ENCODE measurements at places on chromosomes 6 and 20. TPM values are rescaled to one million over a fixed set of nuclear protein-coding genes. Genes with fewer than 3 reads are reported as not detected.

DNA sequence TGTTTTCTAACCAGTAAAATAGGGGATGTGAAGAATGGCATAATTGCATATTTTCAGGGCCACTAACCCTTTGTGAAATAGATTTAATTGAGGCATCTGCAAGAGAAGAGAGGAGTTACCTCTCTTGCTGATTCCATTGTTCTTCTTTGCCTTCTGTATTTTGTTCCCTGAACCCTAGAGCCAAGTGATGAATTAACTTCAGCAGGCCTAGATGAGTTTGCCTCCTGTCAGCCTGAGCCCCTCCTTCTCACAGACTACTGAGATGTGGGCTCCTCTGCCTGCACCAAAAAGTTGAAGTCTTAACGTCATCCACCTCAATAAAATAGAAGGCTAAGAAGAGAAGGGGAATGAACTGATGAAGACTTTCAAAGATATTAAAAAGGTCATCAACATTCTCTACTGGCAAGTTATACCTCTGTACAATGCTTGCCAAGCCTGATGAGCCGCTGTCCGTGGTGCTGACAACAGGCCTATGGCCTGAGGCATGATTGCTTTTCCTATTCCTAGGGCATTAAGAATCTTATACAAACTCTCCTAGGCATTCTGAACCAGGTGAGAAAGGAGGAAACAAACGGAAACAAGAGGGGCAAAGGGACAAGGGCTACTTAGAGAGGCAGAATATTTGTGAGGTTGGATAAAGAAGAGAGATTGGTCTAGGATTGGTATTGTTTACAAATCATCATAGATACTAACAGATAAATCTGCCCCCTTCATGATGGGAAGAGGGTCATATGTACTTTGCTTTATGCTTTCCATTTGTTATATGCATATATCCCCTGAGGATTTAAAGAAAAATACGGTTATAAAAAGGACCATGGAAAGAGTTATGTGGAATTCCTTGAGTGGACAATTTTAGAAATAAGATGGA, 46.8 kb downstream of the CD24 start:
- H3K36me3 ChIP-seq: no peaks in the 10 kb centered on the region
- H3K4me3 ChIP-seq: no peak overlapping the region
- no peaks in the 10 kb centered on the region for H3K4me1 ChIP-seq
- H3K27ac ChIP-seq: no peak overlapping the region
- no peaks in the 10 kb centered on the region for H3K27me3 ChIP-seq
- DNase-seq: no peak

TBXT gene
- total RNA-seq: not detected

C6orf132 gene
- total RNA-seq: 78.6 TPM

PLN gene
- total RNA-seq: 33.9 TPM

GSTA3 gene
- not detected for total RNA-seq

TAF11 gene
- total RNA-seq: 11.3 TPM

GRCh38 chr6:164396071-164397047, 913.0 kb downstream of the C6orf118 start:
- no peaks in the 10 kb centered on the region for H3K27me3 ChIP-seq
- no peaks in the 10 kb centered on the region for H3K4me1 ChIP-seq
- peak overlapping the region; percentile 27 for H3K4me3 ChIP-seq
- H3K27ac ChIP-seq: no peak overlapping the region
- no peak for DNase-seq
- H3K36me3 ChIP-seq: no peaks in the 10 kb centered on the region

DNA sequence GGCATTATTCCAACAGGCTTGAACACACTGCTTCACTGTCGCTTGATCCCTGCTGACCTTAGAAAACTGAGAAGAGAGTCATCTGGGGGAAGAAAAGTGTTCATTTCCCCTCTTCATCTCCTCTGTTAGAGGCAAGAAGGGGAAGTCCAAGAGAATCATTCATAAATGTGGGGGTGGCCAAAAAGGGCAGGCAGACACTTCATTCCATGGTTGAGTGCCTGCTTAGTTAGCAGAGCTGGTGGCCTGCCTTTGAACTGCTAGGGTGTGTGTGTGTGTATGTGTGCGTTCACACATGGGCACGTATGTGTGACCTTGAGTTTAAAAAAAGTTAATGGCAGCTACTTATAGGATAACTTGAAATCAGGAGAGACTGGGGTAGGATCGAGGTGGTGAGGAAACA, 39.4 kb upstream of the RFPL4B start:
- no peak for DNase-seq

DNA sequence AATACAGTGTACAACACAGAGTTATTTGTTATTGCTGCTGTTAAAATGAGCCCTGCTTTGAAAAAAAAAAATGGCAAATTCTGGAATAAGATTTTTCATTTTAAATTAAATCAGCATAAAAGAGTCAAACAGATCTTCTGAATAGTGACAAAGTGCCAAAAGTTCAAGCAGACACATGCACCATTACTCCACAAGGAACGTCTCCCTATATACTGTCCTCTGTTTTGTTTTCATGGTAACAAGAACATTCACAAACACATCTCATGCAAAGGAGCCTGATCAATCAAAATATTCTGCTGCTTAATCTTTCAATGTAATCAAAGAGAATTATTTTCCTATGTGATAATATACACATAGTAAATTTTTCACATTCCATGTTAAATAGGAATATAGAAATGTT, 2.7 kb downstream of the HIVEP2 start:
- no peak for DNase-seq
- H3K4me3 ChIP-seq: no peak overlapping the region
- H3K27me3 ChIP-seq: no peaks in the 10 kb centered on the region
- no peaks in the 10 kb centered on the region for H3K36me3 ChIP-seq
- H3K4me1 ChIP-seq: peaks cover 30% of the 10 kb centered on the region

SRMS gene
- total RNA-seq: not detected

DNA sequence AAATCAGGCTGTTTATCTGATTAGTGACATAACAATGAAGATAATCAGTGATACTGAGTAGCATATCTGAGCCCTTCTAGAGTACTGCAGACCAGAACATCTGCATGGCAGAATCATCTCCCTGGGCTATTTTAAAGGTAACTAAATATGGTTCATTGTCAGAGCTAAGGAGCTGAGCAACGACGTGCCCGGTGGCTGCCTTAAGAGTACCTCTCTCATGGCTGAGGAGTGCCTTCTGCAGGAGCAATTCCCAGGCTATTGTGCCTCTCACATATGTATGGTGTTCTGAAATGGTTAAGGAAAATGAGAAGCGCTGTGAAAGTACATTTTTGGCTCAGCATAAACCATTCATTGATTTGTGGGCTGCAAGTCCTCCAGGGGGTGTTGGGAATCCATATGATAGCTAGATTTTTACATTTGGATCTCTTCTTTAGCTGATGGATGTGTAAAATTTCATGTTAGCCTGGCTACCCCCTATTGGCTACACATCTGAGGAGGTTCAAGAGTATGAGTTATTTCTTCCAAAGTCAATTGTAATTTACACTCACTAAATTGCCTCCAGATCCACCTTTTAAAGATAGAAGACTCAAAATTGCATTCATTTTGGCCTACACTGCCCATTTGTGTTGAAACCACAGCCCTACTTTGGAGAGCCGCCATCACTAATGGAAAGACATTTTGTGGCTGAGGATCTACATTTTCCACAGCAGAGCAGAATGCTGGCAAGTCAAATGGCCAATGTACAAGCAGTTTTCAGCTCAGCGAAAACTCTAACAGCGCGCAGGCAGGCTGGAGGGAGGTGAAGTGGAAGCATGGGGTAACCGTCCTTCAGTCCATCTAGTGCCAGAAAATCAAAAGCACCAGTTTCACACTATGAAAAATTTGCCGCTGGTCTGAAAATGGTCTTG, 198.0 kb downstream of the SIM1 start:
- H3K27ac ChIP-seq: no peak overlapping the region
- no peaks in the 10 kb centered on the region for H3K27me3 ChIP-seq
- H3K4me3 ChIP-seq: no peak overlapping the region
- no peak for DNase-seq
- no peaks in the 10 kb centered on the region for H3K4me1 ChIP-seq
- no peaks in the 10 kb centered on the region for H3K36me3 ChIP-seq

- DNase-seq: no peak
- no peaks in the 10 kb centered on the region for H3K27me3 ChIP-seq
- H3K27ac ChIP-seq: peak overlapping the region; percentile 80
- no peaks in the 10 kb centered on the region for H3K36me3 ChIP-seq
Measured at GRCh38 chr6:170030821-170031471, 259.9 kb downstream of the DLL1 start.

- H3K27ac ChIP-seq: no peak overlapping the region
- no peaks in the 10 kb centered on the region for H3K36me3 ChIP-seq
- H3K27me3 ChIP-seq: no peaks in the 10 kb centered on the region
- peaks cover 4% of the 10 kb centered on the region for H3K4me1 ChIP-seq
- H3K4me3 ChIP-seq: no peak overlapping the region
- DNase-seq: no peak
Measured at GRCh38 chr20:42080956-42081355, 462.8 kb upstream of the CHD6 start.

HS3ST5 gene
- total RNA-seq: not detected

UNC5CL gene
- total RNA-seq: 0.25 TPM

DNA sequence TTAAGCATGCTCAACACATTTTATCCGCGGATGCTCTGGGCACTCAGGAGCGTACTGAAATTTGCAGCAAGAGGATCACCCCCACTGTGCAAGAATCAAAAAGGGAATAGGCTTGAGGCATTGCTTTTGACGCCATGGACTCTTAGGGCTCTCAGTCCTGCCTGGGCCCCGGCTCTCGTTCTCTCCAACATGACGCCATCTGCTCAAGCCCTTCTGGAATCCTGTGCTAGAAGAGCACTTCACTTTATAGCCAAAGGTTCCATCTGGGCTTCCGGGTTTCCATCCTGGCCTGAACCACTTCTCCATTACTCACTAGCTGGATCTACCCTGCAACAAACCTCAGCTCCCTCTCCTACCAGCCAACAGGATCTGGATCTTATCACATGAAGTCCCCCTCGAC, 105.3 kb downstream of the FOXF2 start:
- no peak overlapping the region for H3K27ac ChIP-seq
- no peak overlapping the region for H3K4me3 ChIP-seq
- no peaks in the 10 kb centered on the region for H3K36me3 ChIP-seq
- H3K4me1 ChIP-seq: no peaks in the 10 kb centered on the region
- no peaks in the 10 kb centered on the region for H3K27me3 ChIP-seq

- no peak for DNase-seq
- no peak overlapping the region for H3K27ac ChIP-seq
- H3K27me3 ChIP-seq: no peaks in the 10 kb centered on the region
Measured at GRCh38 chr20:35200267-35200666, 26.2 kb upstream of the MMP24 start.

GRCh38 chr20:57426271-57426689, 35.1 kb downstream of the RBM38 start:
- H3K27ac ChIP-seq: no peak overlapping the region
- H3K27me3 ChIP-seq: no peaks in the 10 kb centered on the region
- H3K4me3 ChIP-seq: no peak overlapping the region
- no peak for DNase-seq
- no peaks in the 10 kb centered on the region for H3K36me3 ChIP-seq

- H3K36me3 ChIP-seq: no peaks in the 10 kb centered on the region
- no peak overlapping the region for H3K4me3 ChIP-seq
- DNase-seq: no peak
- H3K27ac ChIP-seq: no peak overlapping the region
- H3K27me3 ChIP-seq: no peaks in the 10 kb centered on the region
Measured at GRCh38 chr6:43050981-43051380, 2.7 kb downstream of the CUL7 start.

DNA sequence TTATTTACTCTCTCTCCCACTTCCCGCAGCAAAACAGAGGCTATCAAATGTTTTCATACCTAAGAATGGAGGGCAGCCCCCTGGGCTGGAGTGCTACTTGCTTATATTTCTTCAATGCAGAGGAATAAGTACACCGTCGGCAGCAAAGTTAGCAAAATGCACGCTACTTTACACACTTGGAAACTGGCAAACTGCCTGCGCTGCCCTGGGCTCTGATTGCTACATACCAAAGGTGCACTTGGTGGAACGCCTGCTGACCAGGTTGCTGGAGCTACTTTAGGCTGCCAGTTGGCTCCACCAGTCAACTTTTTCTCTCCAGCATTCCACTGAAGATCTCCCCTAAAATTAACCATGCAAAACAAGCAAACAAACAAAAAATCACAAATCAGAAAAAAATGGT, 62.4 kb downstream of the PRSS35 start:
- no peaks in the 10 kb centered on the region for H3K4me1 ChIP-seq
- H3K27ac ChIP-seq: no peak overlapping the region
- no peak overlapping the region for H3K4me3 ChIP-seq
- no peaks in the 10 kb centered on the region for H3K36me3 ChIP-seq
- DNase-seq: no peak

DNA sequence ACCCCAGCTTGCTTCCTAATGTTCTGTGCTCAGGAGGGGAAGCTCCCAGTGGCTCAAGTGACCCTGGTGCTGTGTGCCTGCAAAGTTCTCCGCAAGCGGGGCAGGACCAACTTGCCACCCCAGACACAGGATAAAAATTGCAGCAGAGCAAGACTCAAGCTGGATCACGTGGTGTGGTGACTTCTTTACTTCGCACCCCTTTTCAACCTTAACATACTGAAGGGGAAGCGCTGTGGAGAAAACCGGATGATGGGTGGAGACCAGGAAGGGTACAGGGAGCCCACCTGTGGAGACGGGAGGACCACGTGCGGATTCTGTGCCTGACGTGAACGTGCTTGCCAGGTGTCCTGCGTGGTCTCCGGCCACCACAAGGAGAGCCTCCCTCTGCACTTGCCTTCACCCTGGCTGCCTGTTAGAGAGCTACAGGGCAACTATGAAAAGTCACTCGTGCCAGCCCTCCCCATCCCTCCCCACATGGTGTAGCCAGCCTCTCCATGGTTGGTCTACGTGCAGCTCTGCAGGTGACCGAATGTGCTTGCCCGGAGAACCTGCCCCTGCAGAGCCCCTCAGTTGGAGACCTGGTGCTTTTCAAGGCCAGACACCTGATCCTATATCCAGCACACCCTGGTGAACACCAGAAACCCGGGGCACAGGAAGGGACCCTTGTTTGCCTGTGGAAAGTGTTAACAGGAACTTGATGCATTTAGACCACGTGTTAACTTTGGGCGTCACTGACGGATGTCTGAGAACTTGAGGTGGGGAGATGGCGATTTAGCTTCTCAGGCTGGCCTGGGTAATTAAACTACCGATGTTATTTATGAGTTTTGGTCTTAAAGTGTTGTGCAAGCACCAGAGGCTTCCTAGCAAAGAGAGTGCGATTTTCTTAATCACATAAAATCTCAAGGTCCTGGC, 23.9 kb upstream of the DACT2 start:
- no peaks in the 10 kb centered on the region for H3K4me1 ChIP-seq
- H3K27ac ChIP-seq: no peak overlapping the region
- no peaks in the 10 kb centered on the region for H3K36me3 ChIP-seq
- no peaks in the 10 kb centered on the region for H3K27me3 ChIP-seq
- DNase-seq: peak; percentile 71
- H3K4me3 ChIP-seq: no peak overlapping the region

CDH26 gene
- total RNA-seq: 6.6 TPM

GABRR1 gene
- not detected for total RNA-seq

GRCh38 chr6:88168362-88168761, 2.2 kb upstream of the CNR1 start:
- no peaks in the 10 kb centered on the region for H3K36me3 ChIP-seq
- H3K4me1 ChIP-seq: peaks cover 22% of the 10 kb centered on the region
- H3K27ac ChIP-seq: no peak overlapping the region
- H3K27me3 ChIP-seq: peaks cover 4% of the 10 kb centered on the region
- no peak overlapping the region for H3K4me3 ChIP-seq

- peak overlapping the region; percentile 67 for H3K27ac ChIP-seq
- peaks cover 92% of the 10 kb centered on the region for H3K4me1 ChIP-seq
- H3K4me3 ChIP-seq: no peak overlapping the region
- no peaks in the 10 kb centered on the region for H3K27me3 ChIP-seq
- H3K36me3 ChIP-seq: no peaks in the 10 kb centered on the region
Measured at GRCh38 chr6:159982731-159983506, 14.0 kb downstream of the IGF2R start.

- H3K36me3 ChIP-seq: no peaks in the 10 kb centered on the region
- peak overlapping the region; percentile 45 for H3K4me3 ChIP-seq
- DNase-seq: no peak
- peak overlapping the region; percentile 62 for H3K27ac ChIP-seq
- no peaks in the 10 kb centered on the region for H3K27me3 ChIP-seq
Measured at GRCh38 chr6:26571592-26572296, 25.0 kb upstream of the ABT1 start.

HTR1E gene
- total RNA-seq: not detected
